Endothelial cell of umbilical vein (primary cell): ENCODE measurements at places on chromosomes 7 and 10.

GRCh38 chr10:14635043-14635710 lies 139.5 kb downstream of the FAM107B start:
- DNase-seq: peak; percentile 16

GRCh38 chr7:136698977-136699376 lies 169.5 kb upstream of the CHRM2 start:
- no peak for DNase-seq

- DNase-seq: no peak
Observed at GRCh38 chr10:88473989-88474883, 108.9 kb downstream of the RNLS start.

DNA sequence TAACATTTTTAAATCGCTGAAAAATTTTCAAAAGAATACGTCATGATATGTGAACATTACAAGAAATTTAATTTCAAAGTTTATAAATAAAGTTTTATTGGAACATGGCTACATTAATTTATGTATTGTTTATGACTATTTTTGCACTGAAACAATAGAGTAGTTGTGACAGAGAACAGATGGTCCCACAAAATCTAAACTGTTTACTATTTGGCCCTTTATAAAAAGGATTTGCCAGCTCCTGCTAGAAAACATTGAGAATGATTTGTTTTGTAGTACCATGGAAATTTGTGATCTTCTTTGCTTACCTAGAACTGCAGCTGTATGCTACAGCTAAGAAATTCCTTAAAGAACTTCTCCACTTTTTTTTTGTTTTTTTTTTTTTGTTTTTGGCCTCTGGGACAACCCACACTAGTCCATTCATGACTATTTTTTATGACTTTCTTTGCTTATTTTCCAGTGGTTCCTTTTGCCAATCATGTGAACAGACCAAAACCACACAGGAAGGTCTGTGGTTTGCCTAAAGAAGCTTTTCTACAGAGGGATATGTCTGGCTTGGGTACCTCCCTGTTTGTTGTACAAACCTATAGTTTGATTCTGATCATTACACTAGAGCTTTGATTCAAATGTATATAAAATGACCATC lies 55.7 kb downstream of the ST7 start:
- no peak for DNase-seq

GRCh38 chr7:98175260-98175940 lies 35.8 kb upstream of the BHLHA15 start:
- DNase-seq: no peak

GRCh38 chr10:113329121-113329596 lies 223.7 kb upstream of the HABP2 start:
- no peak for DNase-seq
